Cardiac muscle cell (in vitro differentiated cells and primary cell): ENCODE measurements at places on chromosomes 1 and 21. TPM values are rescaled to one million over a fixed set of nuclear protein-coding genes. Genes with fewer than 3 reads are reported as not detected.

- H3K27me3 ChIP-seq = no peaks in the 10 kb centered on the region
- no peak for DNase-seq
- no peaks in the 10 kb centered on the region for H3K4me1 ChIP-seq
- no peak overlapping the region for H3K27ac ChIP-seq
- H3K36me3 ChIP-seq = no peaks in the 10 kb centered on the region
- H3K4me3 ChIP-seq = no peak overlapping the region
Measured at GRCh38 chr1:65896721-65897120, 104.0 kb downstream of the PDE4B start.

- no peaks in the 10 kb centered on the region for H3K27me3 ChIP-seq
- DNase-seq = no peak
- H3K4me1 ChIP-seq = no peaks in the 10 kb centered on the region
- H3K27ac ChIP-seq = no peak overlapping the region
- no peaks in the 10 kb centered on the region for H3K36me3 ChIP-seq
- H3K4me3 ChIP-seq = no peak overlapping the region
Measured at GRCh38 chr1:185338719-185339622, 21.9 kb upstream of the IVNS1ABP start.

DNA sequence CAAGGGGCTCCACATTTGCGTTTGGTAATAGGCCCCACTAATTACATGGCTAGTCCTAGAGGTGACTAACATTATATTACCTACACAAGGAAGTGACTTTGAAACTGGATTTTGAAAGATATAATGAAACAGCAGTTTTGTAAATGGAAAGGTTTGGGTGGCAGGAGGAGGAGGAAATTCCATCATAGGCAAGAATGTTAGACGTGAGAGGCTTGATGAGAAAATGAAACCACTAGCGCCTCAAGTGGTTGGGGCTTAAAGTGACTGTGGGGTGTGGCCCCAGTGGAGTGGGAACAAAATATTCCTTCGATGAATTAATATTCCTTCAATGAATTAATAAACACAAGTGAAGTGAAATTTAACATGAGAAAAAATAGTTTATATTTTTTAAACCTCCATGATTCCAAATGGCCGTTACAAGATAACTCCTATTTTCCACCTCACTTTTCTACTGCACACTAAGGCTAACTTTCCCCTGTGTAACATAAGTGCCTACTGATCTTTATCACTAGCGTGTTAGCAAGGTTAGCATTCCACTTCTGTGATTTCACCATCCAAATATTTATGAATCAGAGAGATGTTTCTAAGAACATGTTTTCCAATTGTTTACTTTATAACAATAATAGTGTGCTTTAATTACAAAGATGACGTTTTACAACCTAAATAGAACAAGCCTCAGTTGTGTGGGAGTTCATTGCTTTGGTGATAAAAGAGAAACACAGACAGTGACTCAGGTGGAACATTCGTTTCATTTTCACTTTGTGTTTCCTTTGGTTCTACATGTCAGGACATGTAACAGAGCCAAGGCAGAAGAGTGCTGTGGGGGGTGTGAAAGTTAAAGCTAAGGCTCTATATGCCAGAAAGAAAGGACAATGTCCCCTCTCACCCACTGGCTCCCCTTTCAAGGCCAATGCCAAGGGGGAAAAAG, 12.5 kb upstream of the ATF3 start:
- H3K27ac ChIP-seq = no peak overlapping the region
- H3K4me1 ChIP-seq = peaks cover 7% of the 10 kb centered on the region
- no peak for DNase-seq
- H3K36me3 ChIP-seq = no peaks in the 10 kb centered on the region

DNA sequence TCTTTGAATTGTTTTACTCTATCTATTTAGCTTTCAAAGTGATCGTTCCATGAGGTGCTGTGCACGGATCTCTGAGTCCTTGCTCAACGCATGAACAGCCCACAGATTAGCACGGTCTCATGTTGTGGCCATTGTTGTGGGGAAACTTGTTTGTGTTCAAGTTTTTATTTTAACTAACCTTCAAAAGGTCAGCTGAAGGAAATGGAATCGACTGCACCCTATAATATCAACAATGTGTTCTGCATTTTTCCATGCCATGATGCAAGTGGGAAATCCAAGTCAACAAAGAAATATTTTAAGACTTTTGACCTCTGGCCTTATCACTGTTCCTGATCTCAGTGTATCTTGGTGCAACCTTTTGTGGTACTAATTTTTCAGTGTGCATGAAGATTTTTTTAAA, 6.1 kb downstream of the SH2D1B start:
- H3K36me3 ChIP-seq = no peaks in the 10 kb centered on the region
- no peak overlapping the region for H3K27ac ChIP-seq
- H3K27me3 ChIP-seq = no peaks in the 10 kb centered on the region

GRCh38 chr1:200738327-200738948, at the start of gene CAMSAP2:
CAMSAP2 (plus strand) TSS chr1:200738893; CDS start chr1:200739828, 935 bp downstream.
- no peaks in the 10 kb centered on the region for H3K27me3 ChIP-seq
- H3K4me3 ChIP-seq = peak within 1 kb of the TSS; percentile 90
- H3K4me1 ChIP-seq = peaks cover 27% of the 10 kb centered on the region

DNA sequence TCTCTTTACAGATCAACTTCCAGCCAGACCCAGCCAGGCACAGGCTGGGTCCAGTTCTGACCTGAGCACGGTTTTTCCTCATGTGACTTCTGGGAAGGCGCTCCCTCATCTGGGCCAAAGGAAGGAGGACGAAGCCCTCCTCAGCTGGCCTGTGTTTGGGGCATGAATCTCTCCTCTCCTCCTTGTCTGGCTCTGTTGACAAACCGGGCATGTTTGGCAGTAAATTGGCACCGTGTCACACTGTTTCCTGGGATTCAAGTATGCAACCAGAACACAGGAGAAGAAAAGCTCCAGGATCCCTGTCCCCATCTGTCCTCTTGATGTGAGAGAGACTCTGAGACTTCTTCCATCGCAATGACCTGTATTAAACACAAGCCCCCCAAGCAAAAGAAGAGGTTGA, 18.3 kb downstream of the NECAP2 start:
- H3K4me1 ChIP-seq = no peaks in the 10 kb centered on the region
- peak overlapping the region; percentile 62 for H3K27ac ChIP-seq
- H3K36me3 ChIP-seq = peaks cover 44% of the 10 kb centered on the region
- H3K4me3 ChIP-seq = no peak overlapping the region
- DNase-seq = no peak

DNA sequence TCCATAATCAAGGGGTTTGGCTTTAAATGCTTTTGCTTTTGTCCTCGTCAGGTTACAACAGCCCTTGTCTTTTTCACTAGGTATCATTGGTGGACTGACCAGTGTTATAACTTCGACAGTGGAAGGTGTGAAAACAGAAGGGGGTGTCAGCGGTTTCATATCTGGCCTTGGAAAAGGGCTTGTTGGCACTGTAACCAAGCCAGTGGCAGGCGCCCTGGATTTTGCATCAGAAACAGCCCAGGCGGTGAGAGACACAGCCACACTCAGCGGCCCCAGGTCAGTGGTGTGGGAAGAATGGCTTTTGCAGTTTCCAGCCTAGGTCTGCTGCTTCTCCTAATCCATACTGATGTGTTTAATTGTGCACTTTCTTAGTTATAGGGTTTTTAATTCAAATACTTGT, 157.9 kb downstream of the DHRS3 start:
- peaks cover 20% of the 10 kb centered on the region for H3K4me1 ChIP-seq
- no peak overlapping the region for H3K4me3 ChIP-seq
- DNase-seq = no peak
- no peaks in the 10 kb centered on the region for H3K27me3 ChIP-seq
- no peaks in the 10 kb centered on the region for H3K36me3 ChIP-seq
- no peak overlapping the region for H3K27ac ChIP-seq

GRCh38 chr1:70387507-70387906, 23.6 kb upstream of the CTH start:
- no peaks in the 10 kb centered on the region for H3K4me1 ChIP-seq
- no peak for DNase-seq
- H3K4me3 ChIP-seq = no peak overlapping the region
- no peaks in the 10 kb centered on the region for H3K36me3 ChIP-seq

DNA sequence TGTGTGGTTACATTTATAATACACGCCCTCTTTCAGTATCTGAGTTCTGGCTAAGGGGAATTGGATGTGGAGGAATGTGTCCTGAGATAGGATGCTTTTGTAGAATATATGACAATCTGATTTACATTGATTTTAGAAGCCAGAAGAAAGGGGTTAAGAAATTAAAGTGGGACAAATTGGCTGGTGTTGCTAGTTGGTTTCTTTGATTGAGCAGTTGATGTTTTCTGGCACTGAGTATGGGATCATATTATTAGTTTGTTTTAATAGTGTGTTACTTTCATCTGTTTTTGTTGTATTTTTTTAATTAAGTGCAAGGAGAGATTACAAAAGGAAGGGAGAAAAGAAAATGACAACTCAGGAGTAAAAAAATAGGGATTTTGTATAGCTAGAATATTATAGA, 1634.7 kb upstream of the B3GALT2 start:
- H3K36me3 ChIP-seq = no peaks in the 10 kb centered on the region
- no peaks in the 10 kb centered on the region for H3K4me1 ChIP-seq
- no peak overlapping the region for H3K4me3 ChIP-seq
- no peaks in the 10 kb centered on the region for H3K27me3 ChIP-seq
- no peak for DNase-seq

- H3K4me1 ChIP-seq = peaks cover 9% of the 10 kb centered on the region
- DNase-seq = peak; percentile 71
- H3K4me3 ChIP-seq = no peak overlapping the region
- H3K27ac ChIP-seq = no peak overlapping the region
- no peaks in the 10 kb centered on the region for H3K27me3 ChIP-seq
- no peaks in the 10 kb centered on the region for H3K36me3 ChIP-seq
Measured at GRCh38 chr1:51969038-51969705, 21.3 kb downstream of the RAB3B start.

DNA sequence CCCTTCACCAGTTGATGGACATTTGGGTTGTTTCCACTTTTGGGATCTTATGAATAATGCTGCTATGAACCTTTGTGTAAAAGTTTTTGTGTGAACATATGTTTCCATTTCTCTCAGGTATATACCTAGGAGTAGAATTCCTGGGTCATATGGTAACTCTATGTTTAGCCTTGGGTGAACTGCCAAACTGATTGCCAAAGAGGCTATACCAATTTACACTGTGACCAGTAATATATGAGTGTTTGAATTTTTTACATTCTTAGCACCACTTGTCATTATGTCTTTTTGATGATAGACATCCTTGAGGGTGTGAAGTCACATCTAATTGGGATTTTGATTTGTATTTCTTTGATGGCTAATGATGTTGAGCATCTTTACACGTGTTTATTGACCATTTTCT, 290.1 kb downstream of the DUSP10 start:
- H3K27me3 ChIP-seq = no peaks in the 10 kb centered on the region
- no peak overlapping the region for H3K27ac ChIP-seq
- no peaks in the 10 kb centered on the region for H3K4me1 ChIP-seq

DNA sequence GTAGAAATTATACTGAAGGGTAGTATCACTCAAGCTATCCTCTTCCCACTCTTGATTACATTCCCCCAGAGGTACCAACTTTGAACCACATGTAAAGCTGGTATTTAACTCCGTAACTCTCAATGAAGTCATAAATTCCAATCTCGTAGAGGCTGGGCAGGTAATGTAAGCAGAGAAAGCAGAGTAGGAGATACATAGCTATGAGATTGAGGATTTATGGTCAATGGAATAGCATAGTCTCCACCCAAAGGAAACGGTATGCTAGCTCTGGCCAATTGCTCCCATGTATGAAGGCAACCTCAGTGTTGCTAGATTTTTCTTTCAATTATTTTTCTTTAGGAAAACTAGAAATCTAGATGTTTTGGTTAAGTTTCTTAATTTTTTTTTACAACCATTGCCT, 163.1 kb upstream of the NRIP1 start:
- H3K4me1 ChIP-seq = peaks cover under 1% of the 10 kb centered on the region
- H3K27me3 ChIP-seq = no peaks in the 10 kb centered on the region
- no peak for DNase-seq
- H3K4me3 ChIP-seq = no peak overlapping the region
- H3K36me3 ChIP-seq = no peaks in the 10 kb centered on the region

DNA sequence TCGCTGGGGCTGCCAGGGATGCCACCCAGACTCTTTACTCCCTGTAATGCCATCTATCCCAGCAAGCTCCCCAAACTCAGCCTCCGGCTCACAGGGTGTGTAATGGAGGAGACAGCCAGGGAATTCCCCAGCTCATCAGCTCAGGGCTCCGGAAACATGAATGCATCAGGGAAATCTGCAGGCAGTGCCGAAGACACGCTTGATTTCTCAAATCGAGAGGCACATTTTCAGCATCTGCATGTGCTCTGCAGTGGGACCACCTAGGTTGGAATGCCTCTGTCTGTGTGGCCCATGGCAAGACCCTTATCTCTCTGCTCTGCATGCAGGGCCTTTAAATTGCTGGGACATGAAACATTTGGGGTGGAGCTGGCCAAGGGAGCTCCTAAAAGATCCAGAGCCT, 170.1 kb downstream of the TRABD2B start:
- H3K27me3 ChIP-seq = peaks cover 9% of the 10 kb centered on the region
- no peak overlapping the region for H3K27ac ChIP-seq
- DNase-seq = no peak
- H3K36me3 ChIP-seq = no peaks in the 10 kb centered on the region
- no peak overlapping the region for H3K4me3 ChIP-seq

ADGRL4 gene
- 0.78 and 1.6 TPM in 2 replicates for polyA plus RNA-seq

ANGPTL1 gene
- polyA plus RNA-seq = 0.46 TPM in 1 of 2 replicates, not detected in the other

ETNK2 gene
- polyA plus RNA-seq = 18.0 and 29.9 TPM in 2 replicates

OR2L13 gene
- polyA plus RNA-seq = 0.88 TPM in 1 of 2 replicates, not detected in the other

FLVCR1 gene
- polyA plus RNA-seq = 7.8 and 13.6 TPM in 2 replicates

MRPL20 gene
- polyA plus RNA-seq = 204 and 255 TPM in 2 replicates

SPATA21 gene
- polyA plus RNA-seq = not detected in 2 replicates

TEX38 gene
- polyA plus RNA-seq = 0.27 and 1.4 TPM in 2 replicates

FNDC5 gene
- polyA plus RNA-seq = 18.0 and 37.4 TPM in 2 replicates

CNR2 gene
- polyA plus RNA-seq = not detected in 2 replicates

CYP4A11 gene
- polyA plus RNA-seq = not detected in 2 replicates

RAB42 gene
- 7.3 and 11.9 TPM in 2 replicates for polyA plus RNA-seq

NES gene
- polyA plus RNA-seq = 86.5 and 89.3 TPM in 2 replicates

HPCA gene
- 1.6 TPM in 1 of 2 replicates, not detected in the other for polyA plus RNA-seq
